Left ventricle myocardium inferior (tissue), 1 donor: ENCODE measurements at places on chromosomes 3 and 15. TPM values are rescaled to one million over a fixed set of nuclear protein-coding genes. Genes with fewer than 3 reads are reported as not detected.
A peak's percentile ranks its signal among the peaks of the same experiment; 100 is the strongest.

- DNase-seq, result no peak
Measured at GRCh38 chr3:21694506-21694905, 56.5 kb downstream of the ZNF385D start.

The SH2D7 gene
- not detected for total RNA-seq

- no peak for DNase-seq
Measured at GRCh38 chr3:45244356-45244755, 18.3 kb upstream of the TMEM158 start.

GRCh38 chr3:62665627-62666437 is 209.4 kb downstream of the CADPS start:
- peak; percentile 58 for DNase-seq

GRCh38 chr3:24374801-24375200 is 119.8 kb downstream of the THRB start:
- DNase-seq, result no peak

DNA sequence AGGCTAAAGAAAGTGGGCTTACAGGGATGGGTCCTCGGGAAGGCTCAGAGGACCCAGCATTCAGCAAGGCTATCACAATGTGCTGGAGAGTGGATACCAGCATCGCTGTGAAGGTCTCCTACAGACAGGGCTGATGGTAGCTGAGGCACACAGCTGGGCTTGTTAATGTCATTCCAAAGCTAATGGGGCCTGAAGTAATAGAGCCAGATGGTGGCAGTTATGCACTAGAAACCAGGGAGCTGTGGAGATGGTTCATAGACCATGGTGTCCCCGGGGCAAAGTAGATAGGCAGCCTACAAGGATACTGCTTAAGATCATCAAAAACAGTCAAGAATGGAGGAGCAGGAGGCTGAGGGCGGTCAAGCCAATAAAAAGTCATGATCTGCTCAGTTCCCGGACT is 24.8 kb upstream of the BOC start:
- DNase-seq, result no peak

- no peak for DNase-seq
Measured at GRCh38 chr15:59138243-59138642, 33.3 kb downstream of the CCNB2 start.

DNA sequence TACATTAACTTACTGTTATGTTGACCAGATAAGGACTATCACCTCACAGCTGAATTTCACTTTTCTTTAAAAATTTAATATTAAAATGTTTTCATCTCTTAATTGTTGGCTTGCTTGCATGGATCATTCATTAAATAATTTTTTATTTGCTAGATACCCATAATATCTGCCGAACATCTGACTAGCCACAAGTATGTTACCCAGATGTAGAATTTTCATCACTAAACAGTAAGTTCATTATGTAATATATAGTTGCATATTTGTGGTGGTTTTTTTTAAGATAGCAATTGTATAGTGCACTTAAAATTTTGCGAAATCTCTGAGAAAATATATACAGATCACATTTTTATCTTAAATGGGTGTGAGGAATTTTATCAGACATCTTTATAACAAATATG is 190.4 kb downstream of the MBNL1 start:
- DNase-seq, result no peak

The SPRED1 gene
- 8.7 TPM for total RNA-seq

DNA sequence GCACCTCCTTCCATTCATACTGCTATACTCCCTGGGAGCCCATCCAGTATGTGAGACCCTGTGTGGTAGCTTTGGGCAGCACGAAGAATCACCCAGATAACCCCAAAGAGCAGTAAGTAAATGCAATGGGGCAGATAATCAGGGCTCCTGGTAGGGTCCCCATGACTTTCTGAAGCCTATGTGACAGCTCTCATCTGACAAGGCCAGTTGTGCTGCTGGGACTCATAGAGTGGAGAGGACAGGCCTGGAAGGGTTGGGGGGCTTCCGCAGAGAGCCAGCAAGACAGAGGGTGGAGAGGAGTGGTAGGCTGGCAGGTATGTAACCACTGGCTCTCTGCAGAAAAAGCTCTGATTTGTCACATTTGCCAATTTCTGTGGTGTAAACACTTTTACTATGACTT is 3.2 kb upstream of the SLC6A20 start:
- no peak for DNase-seq

DNA sequence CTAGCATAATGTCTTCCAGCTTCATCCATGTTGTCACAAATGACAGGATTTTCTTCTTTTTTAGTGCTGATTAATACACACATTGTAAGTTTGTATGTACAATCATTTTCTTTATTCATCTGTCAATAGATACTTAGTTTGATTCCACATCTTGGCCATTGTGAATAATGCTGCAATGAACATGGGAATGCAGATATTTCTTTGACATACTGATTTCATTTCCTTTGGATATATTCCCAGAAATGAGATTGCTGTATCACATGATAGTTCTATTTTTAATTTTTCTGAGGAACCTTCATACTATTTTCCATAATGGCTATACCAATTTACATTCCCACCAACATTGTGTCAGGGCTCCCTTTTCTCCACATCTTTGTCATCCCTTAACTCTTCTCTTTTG is 117.9 kb downstream of the MEIS2 start:
- DNase-seq, result no peak

The GOLGA8G gene
- not detected for total RNA-seq

- no peak for DNase-seq
Measured at GRCh38 chr3:40765884-40766283, 241.1 kb downstream of the ZNF621 start.

The AADACL2 gene
- not detected for total RNA-seq

DNA sequence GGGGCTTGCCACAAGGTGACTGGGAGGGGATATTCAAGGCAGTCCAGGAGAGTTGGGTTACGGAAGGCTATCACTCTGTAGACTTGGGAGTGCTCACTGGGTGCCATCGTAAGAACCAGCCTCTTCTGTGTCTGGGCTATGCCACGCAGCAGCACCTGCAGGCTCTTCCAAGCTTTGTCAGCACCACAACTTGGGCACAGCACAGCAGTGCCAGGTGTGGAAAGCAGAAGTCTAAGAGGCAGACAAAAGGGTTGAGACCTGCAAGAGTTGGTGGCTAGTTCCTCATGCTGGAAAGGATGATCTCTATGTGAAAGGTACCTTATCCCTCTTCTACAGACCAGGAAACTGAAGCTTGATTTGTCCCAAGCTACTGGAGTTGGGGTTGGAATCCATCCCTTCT is 15.8 kb downstream of the CX3CR1 start:
- no peak for DNase-seq

The ANKRD63 gene
- not detected for total RNA-seq

DNA sequence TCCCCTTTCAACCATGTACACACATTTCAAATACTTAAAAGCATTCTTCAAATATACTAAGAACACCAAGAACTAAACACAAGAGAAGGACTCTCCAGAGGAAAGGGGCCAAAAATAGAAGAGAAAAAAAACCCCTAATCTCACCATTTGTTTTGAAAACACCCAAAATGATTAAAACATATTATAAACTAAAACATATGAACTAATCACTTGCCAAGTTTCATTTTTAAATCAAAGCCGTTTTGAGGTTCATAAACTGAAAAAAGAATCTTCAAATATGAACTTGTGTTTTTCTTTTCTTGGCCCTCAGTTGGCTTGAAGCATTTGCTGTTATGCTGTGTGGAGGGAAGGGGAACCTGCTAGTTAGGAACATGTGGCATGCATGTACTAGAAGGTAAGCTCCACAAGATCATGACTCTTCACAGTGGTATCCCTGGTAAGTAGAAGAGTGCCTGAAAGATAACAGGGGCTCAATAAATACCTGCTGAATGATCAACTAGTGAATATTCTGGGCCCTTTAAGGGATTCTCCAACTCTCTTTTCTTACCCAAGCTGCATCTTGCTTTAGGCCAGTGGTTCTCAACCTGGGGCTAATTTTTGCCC is 224.5 kb downstream of the TIGIT start:
- DNase-seq, result no peak

GRCh38 chr15:50594311-50594710 is 47.8 kb upstream of the USP50 start:
- no peak for DNase-seq

GRCh38 chr3:59555593-59556315 is 505.9 kb upstream of the CFAP20DC start:
- no peak for DNase-seq

The THPO gene
- total RNA-seq, result 0.11 TPM

DNA sequence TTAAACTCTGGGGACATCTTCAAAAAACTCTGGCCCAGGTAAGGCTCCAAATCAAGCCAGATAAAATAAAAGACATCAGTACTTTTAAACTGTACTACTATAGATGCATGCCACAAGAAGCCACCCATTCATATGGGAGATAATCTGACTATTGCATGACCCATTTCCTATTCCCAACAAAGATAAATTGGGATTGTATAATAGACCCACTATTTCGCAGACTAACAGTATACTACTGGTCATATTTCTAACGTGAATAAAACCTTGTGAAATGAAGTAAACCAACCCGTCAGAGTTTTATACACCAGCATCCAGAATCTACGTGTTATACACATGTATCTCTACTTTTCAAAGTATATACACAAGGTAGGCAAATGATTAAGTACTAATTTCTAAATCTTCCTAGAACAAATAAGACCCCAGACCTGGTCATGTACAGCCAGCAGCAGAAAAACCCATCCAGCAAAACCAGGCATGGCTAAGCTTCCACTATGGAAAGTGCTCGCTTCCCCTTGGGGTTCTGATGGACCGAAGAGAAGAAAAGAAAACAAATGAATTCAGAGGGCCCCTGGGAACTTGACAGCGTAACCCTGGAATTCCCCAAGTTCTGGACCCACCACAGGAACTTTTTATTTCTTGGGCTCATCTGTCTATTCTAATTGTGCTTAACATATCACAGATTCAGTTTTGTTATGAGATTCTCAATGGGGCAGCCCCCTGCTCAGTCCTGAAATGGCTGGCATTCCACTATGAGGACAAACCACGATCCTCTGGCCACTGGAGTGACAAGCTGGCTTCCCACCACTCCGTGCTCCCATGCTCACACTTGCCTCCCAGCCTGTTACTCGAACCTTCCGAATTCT is 69.1 kb downstream of the MB21D2 start:
- DNase-seq, result no peak

DNA sequence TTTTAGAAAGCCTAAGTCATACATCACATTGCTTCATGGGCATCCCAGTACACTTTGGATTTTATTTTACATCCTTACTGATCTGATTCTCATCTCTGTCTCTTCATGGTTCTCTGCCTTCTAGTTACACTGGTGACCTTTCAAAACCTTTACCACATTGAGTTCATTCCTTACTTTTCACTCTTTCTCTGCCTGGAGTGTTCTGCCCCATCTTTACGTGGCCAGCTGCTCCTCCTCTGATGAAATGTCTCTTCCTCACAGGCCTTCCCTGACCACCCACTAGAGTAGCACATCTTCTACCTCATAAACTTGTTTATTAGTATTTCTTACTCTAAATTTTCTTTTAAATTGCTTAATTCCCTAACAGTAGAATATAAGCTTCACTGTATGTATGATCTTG is 17.7 kb downstream of the CTNNB1 start:
- DNase-seq, result no peak

The POTEB3 gene
- total RNA-seq, result not detected

The FOXB1 gene
- not detected for total RNA-seq

- no peak for DNase-seq
Measured at GRCh38 chr3:122146466-122146865, 37.0 kb upstream of the CASR start.

The TLR9 gene
- total RNA-seq, result 0.66 TPM

The ZDHHC19 gene
- total RNA-seq, result not detected

The GOLGA8N gene
- 10.9 TPM for total RNA-seq

GRCh38 chr3:24416224-24416623 is 78.4 kb downstream of the THRB start:
- DNase-seq, result no peak

The PHC3 gene
- total RNA-seq, result 53.1 TPM

GRCh38 chr15:41603941-41604911 is 45.2 kb downstream of the TYRO3 start:
- peak; percentile 46 for DNase-seq

The TIMP4 gene
- total RNA-seq, result 12.3 TPM

The SLC30A4 gene
- 2.8 TPM for total RNA-seq

The NRG4 gene
- not detected for total RNA-seq

- DNase-seq, result peak; percentile 20
Measured at GRCh38 chr3:158659454-158660237, 12.8 kb downstream of the LXN start.

DNA sequence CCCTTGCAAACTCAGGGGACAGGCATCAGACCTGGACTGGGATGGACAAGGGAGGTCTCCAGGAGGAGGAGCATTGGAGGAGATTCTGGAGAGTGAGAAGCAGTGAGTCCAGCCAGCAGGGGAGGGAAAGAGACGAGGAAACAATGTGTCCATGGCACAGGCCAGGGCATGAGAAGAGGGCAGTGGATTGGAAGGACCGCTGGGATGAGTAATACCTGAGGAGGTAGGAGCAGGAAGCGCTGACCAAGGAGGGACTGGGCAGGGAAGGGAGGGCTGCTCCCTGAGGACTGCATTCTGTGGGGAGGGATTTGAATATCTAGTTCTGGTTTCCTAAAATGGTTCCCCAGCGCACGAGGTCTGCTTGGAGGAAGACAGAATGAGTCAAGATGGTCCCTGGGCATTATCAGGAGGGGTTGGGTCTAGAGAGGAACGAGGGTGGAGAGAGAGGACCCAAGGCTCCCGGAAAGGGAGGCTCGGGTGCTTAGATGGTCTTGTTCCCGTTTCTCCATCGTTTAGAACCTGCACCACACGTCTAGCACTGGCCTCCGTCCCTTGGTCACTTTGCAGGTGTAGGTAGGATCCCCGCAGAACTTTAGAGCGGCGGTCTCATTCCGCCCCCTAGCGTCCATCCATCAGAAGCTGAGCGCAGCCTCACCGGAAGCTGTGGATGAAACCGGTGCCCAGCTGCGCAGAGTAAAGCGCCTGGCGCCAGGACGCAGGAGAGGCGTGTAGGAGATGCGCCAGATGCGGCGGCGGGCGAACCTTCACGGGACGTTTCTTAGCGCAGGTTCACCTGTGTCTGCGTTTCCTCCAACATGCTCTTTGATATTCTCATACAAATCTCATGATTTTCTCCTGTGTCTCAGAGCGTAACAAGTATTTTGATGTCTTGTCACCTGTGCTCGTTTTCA is 190.7 kb upstream of the NDN start:
- DNase-seq, result peak; percentile 25

- no peak for DNase-seq
Measured at GRCh38 chr3:116808725-116809124, 99.1 kb downstream of the TUSC7 start.

DNA sequence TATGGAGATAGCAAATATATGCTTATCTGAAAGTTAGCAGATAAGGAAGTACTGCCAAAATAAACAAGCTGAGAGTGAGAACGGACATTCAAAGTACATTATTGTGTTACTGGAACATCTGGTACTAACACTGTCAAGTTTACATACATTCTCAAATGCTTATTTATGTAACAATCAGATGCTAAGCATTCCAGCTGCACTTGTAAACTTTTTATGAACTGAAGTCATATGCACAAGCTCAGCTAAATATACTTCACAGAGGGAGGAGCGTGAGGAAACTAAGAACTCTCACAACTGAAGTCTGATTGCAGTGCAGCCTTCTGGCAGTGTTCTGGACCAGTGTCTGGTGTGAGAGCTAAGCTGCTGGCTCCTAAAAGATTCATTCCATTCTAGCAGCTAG is 223.7 kb upstream of the NANOGP8 start:
- DNase-seq, result peak; percentile 19

- DNase-seq, result no peak
Measured at GRCh38 chr3:187623285-187623814, 46.8 kb downstream of the SST start.

The ZNF620 gene
- total RNA-seq, result 2.3 TPM

The CDHR4 gene
- not detected for total RNA-seq

- DNase-seq, result no peak
Measured at GRCh38 chr3:33665294-33665693, 52.8 kb downstream of the CLASP2 start.

GRCh38 chr3:31180274-31180673 is 285.8 kb upstream of the GADL1 start:
- no peak for DNase-seq
